ENCODE measurements at places on chromosomes 12 and 14.

- no peak for DNase-seq
Measured at GRCh38 chr14:69323999-69324282, 64.0 kb downstream of the GALNT16 start.

GRCh38 chr14:84090837-84091236 is 1439.1 kb upstream of the FLRT2 start:
- no peak for DNase-seq

GRCh38 chr12:15200641-15201040 is 20.6 kb downstream of the RERG start:
- no peak for DNase-seq

- no peak for DNase-seq
Measured at GRCh38 chr12:116609319-116610114, 50.3 kb downstream of the MAP1LC3B2 start.

GRCh38 chr12:65567820-65568219 is 256.5 kb upstream of the HMGA2 start:
- DNase-seq: no peak

- no peak for DNase-seq
Measured at GRCh38 chr12:49093792-49094159, 825 bp downstream of the DHH start.

- DNase-seq: no peak
Measured at GRCh38 chr12:94193168-94193567, 44.8 kb downstream of the PLXNC1 start.

GRCh38 chr12:77835969-77836368 is 5.3 kb downstream of the NAV3 start:
- DNase-seq: no peak

DNA sequence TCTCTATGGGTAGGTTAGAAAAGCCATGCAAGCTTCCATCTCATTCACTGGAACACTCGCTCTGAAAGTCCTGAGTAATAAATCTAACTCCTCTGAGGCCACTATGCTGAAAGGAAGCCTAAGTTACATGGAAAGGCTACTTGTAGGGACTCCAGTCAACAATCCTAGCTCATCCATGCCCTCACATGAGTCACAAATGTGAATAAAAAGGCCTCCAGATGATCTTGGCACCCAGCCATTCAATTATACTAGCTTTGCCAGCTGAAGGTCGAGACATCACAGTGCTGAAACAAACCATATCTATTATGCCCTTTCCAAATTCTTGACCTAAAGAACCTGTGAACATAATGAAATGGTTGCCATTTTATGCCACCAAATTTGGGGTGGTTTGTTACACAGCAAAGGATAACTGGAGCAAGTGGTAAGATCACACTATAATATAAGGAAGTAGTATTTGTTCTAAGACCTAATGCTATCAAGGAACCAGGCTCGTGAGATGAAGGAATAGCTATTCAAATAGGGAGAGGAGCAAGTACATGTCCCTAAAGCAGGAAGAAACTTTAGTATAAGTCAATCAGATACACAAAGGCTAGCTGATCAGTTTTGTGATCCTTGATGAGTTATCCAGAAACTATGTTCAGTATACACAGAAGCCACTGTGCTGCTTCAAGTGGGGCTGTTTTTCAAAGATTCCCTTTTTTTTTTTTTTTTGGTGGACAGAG is 142.1 kb downstream of the MED13L start:
- no peak for DNase-seq

DNA sequence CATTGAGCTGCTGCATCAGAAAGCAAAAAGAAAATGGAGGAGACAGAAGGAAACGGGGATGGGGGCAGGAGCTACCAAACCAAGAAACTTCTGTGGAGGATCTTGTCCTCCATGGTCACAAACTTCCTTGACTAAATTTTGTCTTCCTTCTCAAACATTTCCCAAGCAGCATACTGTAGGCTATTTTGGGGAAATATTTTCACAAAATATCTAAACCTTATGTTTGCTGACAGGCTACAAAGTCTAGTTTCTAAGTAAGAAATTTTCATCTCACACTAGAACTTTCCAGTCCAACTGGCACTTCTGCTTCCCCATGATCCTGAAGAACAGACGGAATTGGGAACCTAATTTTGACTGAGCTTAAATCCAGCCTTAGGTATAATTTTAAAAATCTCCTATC is 552.0 kb downstream of the SNAPC1 start:
- no peak for DNase-seq

- DNase-seq: no peak
Measured at GRCh38 chr12:13176256-13176655, 20.3 kb upstream of the EMP1 start.

GRCh38 chr14:55722054-55722453 is 142.0 kb downstream of the KTN1 start:
- no peak for DNase-seq

- DNase-seq: no peak
Measured at GRCh38 chr12:33330940-33331339, 108.7 kb downstream of the SYT10 start.

GRCh38 chr14:69317102-69317755 is 57.3 kb downstream of the GALNT16 start:
- no peak for DNase-seq

- no peak for DNase-seq
Measured at GRCh38 chr12:54363618-54364017, 668 bp downstream of the GPR84 start.

DNA sequence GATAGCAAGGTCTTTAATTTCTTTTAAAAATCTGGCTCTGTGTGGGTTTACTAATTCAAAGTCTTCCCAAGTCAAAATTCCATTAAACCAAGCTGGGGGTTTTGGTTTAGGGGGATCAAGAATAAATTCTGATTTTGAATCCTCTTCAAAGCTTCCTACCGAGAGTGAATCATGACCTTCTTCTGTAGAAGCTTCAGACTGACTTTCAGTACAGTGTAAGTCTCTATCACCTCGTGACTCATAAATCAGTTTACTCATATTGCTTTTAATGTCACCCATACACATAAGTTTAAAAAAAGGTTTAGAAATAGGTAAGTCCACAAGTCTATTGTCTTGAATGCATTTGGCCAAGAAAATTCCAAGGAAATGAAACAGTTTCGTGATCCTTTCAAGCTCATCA is 80.6 kb upstream of the STRN3 start:
- DNase-seq: no peak

DNA sequence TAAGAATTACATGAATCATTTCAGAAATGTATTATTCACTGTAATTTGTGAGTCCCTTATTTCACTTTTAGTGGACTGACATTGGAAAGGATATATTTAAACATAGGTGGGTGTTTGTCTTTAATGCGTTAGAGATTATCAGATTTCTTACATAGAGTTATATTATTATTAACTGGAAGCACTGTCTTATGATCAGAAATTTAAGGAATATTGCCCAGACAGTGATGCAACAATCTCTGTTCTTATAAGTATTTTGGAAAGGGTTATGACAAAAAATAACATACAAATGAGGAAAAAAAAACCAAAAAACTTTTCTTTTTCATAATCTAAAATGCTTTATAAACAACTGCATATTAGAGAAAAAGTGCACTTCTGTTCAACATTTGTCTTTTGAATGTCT is 836.6 kb downstream of the SLC6A15 start:
- DNase-seq: no peak

- no peak for DNase-seq
Measured at GRCh38 chr12:131775392-131776236, 52.6 kb upstream of the MMP17 start.

- no peak for DNase-seq
Measured at GRCh38 chr12:10186299-10186698, 7.5 kb downstream of the TMEM52B start.

DNA sequence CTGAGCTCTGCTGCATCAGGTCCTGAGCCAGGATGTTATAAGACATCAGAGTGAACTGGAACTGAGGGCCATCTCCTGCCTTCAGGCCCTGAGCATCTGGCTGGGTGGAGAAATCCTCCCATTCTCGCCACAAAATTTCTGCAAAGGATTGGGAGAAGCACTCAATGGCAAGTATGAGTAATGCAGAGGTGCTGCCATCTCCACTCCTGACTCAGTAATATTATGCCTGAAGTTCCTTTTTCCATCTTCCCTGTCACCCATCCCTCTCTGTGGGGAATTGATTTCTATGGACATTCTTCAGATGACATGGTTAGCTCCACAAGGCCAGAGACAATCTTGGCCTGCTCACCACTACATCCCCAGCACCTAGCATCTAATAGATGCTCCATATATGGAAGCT is 4.7 kb downstream of the ANGEL1 start:
- DNase-seq: no peak

GRCh38 chr14:20680363-20680762 is 4.0 kb upstream of the RNASE4 start:
- DNase-seq: no peak

- DNase-seq: no peak
Measured at GRCh38 chr14:30445011-30445793, 113.8 kb upstream of the G2E3 start.

GRCh38 chr14:88289234-88289633 is 33.8 kb downstream of the KCNK10 start:
- DNase-seq: no peak

DNA sequence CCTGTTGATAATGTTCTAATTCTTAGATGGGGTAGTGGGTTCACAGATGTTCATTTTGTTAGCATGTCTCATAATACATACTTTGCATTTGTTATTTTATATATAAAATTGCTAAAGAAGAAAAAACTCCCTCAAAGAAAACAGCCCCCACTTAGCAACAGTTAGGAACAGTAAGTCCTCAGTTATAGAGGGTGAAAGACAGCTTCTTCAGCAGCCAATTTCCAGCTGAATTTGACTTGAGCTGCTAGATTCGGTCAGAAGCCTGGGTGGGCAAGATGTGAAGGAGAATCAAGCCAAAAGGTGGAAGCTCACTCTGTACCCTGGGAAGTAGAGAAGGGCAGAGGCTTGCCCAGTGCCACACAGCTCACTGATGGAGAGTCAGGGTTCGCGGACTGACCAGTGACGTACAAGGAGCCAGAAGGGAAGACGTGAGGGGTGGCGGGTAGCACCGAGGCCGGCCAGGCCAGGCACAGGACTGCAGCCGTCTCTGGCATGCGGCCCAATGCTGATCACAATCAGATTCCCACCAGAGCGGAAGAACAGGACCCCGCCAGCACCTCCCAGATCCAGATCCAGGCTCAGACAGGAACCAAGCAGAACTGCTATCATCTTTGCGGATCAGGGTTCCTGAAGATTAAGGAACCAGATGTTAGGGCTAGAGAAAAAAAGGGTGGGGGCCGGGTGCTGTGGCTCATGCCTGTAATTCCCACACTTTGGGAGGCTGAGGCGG is 30.4 kb upstream of the VWF start:
- DNase-seq: no peak

- DNase-seq: no peak
Measured at GRCh38 chr12:94206886-94207285, 58.5 kb downstream of the PLXNC1 start.

- no peak for DNase-seq
Measured at GRCh38 chr12:14841761-14842160, 1.6 kb downstream of the ART4 start.

DNA sequence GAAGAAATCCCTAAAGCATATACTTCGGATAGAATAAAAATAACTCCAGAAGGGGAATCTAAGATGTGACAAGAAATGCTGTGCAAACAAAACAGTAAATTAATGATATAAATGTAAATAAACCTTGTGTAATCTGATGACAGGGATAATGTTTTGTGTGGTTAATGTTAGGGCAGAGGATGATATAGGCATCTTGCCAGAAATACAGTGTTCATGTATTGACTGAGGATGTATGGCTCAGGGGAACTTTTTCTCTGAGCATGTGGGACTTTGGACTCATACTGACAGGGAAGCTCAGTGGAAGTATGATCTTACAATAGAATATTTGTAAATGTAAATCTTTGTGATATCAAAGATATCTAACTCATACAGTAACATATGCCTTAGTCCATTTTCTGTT is 420.2 kb downstream of the TMTC2 start:
- no peak for DNase-seq

DNA sequence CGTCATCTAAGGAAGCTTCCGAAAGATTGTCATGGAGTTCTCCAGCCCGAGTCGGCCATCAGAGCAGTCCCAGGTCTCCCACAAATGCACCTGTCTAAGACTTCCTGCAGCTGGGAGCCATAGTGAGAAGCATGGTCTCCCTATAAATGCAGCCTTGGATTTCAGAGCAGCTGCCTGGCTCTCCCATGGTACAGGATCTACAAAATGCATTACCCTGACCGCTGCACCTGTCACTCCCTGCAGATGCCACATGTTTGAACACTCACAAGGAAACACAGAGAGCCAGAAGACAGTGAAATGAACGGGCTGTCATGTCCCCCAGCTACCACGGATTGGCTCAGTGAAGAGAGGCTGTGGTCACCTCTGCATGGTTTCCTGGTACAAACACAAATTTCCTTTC is 702.7 kb downstream of the MED13L start:
- DNase-seq: no peak

DNA sequence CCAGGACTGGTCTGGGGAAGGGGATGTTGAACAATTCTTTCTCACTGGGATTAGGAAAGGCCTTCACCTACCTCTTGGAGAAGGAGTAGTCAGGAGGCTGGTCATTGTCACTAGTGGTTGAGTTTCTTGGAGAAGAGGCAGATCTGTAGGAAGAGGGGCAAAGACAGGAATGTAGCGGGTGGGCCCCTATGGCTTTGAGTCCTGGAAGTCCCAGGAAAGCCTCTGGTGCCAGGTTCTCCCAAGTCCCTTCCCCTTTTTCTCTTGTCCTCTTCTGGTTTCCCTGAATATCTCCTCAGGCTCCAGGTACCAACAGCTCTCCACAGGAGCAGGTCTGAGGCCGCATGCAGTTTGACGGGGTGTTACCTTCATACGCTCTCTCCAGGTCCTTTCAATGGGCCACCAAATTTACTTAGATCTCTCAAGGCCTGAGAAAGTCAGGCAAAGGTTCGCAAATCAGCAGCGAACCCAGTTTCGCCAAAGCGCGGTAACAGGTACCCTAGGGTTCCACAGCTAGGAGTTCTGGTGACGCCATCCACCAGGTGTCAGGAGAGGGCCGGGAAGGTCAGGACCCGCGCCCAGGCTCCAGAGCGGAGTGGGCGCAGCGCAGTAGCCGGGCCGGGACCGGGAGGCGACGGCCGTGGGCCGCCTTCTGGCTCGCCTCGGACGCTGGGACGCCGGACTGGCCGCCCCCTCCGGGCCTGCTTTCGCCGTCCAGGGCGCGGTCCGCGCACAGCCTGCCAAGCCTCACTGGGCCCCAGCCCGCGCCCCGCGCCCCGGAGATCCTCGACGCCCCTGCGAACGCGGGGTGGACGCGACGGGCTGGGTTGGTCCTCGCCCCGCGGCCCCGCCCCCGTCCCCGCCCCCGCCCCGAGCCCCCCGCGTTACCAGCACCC is 795 bp downstream of the SMAGP start:
- no peak for DNase-seq
